Effector CD8-positive, alpha-beta T cell (primary cell): ENCODE measurements at places on chromosomes 2 and 18.

- no peak for DNase-seq
These were observed 39.5 kb upstream of the ASNSD1 start for GRCh38 chr2:189621781-189622180.

DNA sequence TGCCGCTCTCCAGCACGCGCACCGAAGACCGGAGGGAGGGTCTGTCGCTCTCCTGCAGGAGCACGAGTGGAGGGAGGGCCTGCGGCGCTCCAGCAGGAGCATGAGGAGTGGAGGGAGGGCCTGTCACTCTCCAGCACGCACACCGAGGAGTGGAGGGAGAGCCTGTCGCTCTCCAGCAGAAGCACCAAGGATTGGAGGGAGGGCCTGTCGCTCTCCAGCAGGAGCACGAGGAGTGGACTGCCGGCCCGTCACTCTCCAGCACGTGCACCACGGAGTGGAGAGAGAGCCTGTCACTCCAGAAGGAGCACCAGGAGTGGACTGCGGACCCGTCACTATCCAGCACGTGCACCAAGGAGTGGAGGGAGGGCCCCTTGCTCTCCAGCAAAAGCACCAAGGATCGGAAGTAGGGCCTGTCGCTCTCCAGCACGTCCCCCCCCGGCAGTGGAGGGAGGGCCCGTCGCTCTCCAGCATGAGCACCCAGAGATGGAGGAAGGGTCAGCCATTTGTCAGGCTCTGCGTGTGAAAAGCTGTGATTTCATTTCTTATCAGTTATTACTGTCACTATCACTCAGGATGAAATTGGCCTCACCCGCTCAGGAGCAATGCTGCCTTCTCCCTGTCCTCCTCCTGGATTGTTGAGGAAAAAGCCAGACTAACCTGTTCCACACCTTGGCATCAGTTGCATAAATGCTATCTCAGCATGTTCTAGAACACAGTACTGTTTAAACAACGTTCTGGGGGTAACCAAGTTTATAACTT, 35.9 kb downstream of the ADI1 start:
- no peak for DNase-seq

DNA sequence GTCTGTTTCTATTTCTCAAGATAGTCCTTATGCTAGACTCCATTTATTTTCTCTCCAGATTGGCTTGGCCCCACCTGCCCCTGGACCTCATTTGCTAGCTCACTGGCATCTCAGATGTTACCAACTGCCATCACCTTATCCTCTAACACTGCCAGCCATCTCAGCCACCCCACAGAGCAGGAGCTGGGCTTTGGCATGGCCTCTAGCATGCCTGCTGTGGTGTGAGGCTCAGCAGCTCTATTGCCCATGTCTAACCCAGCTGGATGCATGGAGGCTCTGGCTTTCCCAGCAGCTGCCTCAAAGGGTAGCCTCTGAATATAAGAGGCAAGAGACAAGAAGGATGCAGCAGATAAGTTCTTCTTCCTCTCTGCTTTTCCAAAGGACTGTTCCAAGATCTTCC, 373.4 kb downstream of the TNS1 start:
- DNase-seq: no peak

- no peak for DNase-seq
These were observed 31.2 kb downstream of the TWIST2 start for GRCh38 chr2:238879043-238879442.

DNA sequence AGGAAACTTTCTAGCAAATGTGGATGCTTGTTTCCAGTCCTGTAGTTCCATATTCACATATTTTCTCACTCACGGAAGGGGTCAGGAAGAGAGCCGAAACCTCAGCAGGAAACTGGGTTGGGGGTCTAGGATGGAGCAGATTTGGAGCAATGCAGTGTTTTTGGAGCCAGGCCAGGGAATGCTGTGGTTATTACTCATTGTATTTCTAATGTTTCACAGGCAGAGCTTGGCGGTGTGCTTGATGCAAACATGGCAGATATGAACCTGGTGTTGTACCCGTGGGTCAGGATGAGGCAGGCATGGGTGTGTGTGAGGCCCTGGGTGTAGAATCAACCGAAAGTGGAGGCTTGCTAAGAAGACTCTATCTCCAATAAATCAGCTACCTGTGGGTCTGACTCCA, 34.6 kb upstream of the ACKR3 start:
- DNase-seq: no peak

DNA sequence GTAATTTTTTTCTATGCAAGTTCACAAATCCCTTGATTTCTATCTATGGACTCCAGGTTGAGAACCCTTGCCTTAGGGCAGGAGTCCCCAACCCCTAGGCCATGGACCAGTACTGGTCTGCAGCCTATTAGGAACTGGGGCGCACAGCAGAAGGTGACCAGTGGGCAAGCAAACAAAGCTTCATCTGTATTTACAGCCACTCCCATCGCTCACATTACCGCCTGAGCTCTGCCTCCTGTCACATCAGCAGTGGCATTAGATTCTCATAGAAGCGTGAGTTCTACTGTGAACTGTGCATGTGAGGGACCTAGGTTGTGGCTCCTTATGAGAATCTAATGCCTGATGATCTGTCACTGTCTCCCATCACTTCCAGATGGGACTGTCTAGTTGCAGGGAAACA, 70.2 kb upstream of the SMAD2 start:
- no peak for DNase-seq

DNA sequence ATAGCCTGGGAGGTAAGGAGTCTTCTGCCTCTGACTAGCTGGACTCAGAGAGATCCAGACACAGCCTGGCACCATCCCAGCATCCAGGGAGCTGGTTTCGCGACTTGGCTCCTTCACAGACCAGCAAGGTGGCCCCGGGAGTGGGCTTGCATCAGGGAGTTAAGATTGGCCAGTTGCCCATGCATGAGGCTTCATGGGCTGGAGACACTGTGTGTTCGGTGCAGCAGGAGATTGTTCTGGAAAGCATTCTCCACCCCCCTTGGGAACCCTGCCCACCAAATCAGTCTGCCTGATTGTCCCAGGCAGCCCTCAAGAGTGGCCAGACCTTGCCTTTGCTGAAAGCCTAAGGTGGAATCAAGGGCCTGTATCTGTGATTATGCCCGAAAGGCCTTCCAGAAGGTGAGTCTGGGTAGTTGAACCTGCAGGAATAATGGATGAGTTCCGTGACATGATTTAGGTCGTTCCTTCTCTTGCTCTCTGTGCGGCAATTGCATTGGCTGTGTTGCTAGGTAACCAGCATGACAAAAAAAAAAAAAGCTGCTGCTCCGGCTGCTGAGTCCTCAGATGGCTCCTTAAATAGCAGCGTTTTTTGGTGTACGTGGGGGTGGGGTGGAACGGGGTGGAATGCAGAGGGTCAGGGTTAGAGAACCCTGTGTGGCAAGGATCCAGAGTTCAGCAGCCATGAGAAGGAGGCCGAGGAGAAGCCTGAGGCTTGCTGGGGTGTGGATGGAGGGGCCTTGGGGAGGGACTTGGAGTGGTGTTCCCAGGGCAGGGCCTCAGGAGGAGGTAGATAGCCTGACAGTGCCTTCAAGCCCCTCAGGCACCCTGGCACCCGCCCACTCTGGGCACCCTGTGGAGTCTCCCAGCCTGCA, 93.0 kb upstream of the MCFD2 start:
- no peak for DNase-seq

GRCh38 chr2:121888189-121888557, 132.7 kb downstream of the TSN start:
- no peak for DNase-seq

DNA sequence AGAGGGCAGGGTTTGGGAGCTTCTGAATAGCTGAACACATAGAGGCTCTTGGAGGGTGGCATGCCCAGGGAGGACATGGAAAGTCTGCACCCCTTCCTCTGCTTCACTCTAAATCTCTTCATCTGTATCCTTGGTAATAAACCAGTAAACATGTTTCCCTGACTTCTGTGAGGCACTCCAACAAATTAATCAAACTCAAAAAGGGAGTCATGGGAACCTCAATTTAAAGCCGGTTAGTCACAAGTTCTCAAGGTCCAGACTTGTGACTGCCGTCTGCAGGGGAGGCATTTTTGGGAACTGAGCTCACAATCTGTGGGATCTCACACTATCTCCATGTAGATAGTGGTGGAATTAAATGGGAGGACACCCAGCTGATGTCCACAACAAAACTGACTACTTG, 33.1 kb upstream of the STON1 start:
- DNase-seq: no peak

DNA sequence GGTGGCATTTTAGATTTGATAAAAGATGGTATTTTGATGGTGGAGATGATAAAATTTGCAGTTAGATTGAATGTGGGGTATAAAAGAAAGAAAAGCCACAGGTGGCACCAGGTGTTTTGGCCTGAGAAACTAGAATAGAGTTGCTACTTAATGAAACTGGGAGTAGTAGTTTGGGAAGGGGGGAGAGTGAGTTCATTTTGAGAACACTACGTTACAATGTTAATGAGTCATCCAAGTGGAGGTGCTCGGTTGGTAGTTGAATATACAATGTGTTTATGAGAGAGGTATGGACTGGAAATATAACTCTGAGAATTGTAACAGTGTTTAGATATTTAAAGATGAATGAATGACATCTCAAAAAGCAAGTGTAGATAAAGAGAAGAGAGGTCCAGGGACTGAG, 26.4 kb downstream of the EPG5 start:
- no peak for DNase-seq

GRCh38 chr2:204984518-204984917, 439.2 kb downstream of the PARD3B start:
- DNase-seq: no peak

GRCh38 chr18:34977838-34978532, 63.2 kb upstream of the MAPRE2 start:
- peak; percentile 6 for DNase-seq

- DNase-seq: no peak
These were observed 51.5 kb downstream of the DNAJC10 start for GRCh38 chr2:182767578-182767977.

DNA sequence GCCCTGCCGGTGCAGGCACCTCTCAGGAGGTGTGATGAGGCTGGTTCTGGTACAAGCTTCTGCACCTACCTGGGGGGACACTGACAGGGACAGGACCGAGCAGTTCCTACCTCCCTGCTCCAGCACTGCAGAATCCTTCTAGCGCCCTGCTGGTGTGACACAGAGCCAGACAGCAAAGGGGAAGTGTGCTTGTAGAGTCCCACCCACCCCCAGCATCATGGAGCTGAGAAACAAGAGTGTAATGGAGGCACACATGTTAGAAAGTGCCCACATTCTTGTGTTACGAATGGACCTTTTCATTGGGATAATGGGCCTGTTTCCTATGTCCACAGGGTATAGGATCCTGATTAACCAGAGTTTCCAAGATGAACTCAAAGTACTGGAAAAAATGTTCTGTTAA, 38.3 kb downstream of the OXER1 start:
- DNase-seq: no peak

- DNase-seq: no peak
These were observed 66.7 kb downstream of the SPATS2L start for GRCh38 chr2:200373231-200373630.

DNA sequence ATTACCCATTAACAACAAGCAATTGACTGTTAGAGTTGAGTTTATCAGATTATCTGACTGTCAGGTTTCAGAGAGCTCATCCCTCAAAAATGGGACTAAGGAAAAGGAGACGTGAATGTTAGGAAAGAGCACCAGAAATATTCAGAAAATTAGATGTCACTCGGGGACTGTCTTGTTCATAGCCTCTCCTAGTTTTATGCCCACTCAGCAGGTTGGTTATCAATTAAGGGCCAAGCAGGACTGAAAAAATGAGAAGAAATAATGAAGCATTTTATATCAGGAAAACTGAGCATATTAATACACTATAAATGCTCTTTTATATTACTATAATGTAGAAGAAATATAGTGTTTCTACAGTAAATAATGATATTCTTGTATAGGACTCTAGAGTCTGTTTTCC, 188.1 kb upstream of the NRXN1 start:
- DNase-seq: no peak

DNA sequence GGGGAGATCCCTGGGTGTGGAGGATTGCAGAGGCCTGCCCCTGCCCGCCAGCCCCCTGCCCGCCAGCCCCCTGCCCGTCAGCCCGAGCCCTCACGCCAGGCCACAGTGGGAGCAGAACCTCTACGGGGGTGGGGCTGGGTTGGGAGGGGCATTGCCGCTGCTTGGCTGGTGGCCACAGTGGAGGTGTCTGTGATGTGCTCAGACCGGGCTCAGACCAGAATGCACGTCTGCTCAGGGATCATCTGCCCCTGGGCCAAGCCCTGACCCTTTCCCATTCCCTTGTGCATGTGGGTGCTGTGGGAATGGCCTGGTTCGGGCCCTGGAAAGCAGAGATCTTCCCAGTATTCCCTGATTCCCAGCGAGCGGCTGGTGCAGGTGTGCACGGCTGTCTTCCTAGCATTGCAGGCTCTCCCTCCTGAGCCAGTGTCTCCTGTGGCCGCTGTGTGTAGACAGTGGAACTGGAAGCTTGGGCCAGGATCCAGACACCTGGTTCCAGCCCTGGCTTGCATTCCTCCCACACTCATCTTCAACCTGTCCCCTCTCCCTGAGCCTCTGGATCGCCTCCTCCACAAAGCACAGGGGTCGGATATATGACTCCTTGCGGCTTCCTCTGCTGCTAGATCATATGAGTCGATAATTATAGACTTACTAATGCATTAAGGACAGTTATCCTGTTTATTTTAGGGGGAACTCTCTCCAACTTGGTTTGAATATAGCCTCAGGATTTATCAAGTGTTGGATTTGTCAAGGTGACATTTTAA, 161.6 kb downstream of the LDLRAD4 start:
- DNase-seq: no peak

- DNase-seq: no peak
These were observed 41.3 kb upstream of the CREG2 start for GRCh38 chr2:101428422-101429176.

- no peak for DNase-seq
These were observed 217.5 kb downstream of the GPD2 start for GRCh38 chr2:156653675-156654074.

GRCh38 chr2:29991086-29991485, 69.7 kb upstream of the ALK start:
- DNase-seq: no peak

DNA sequence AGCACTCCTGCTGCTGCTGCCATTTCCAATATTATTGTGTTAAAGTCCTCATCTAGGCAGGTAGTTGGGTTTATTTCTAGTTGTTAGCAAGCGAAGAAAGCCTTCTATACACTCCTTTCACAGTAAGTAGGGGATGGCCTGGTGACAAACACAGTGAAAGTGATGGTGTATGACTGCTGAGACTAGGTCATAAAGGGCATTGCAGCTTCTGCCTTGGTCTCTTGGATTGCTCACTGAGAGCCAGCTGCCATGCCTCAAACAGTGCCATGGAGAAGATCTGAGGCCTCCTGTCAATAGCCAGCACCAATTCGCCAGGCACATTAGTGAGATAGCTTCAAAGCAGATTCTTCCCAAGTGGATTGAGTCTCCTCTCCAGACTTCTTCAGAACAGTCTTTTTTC, 27.6 kb upstream of the MSTN start:
- DNase-seq: no peak

DNA sequence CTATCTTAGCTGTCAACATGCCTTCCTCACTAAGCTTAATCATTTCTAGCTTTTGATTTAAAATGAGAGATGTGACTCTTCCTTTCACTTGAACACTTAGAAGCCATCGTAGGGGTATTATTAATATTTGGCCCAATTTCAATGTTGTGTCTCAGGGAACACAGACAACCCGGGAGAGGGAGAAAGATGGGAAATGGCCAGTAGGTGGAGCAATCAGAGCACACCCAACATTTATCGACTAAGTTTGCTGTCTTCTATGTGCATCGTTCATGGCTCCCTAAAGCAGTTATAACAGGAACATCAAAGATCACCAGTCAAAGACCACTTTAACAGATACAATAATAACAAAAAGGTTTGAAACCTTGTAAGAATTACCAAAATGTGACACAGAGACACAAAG, 110.2 kb downstream of the OLA1 start:
- DNase-seq: no peak

GRCh38 chr18:79329786-79330185, 65.9 kb upstream of the NFATC1 start:
- DNase-seq: no peak
